Right lung (tissue), 10 donors: ENCODE measurements at places on chromosomes 7 and 10.
A peak's percentile ranks its signal among the peaks of the same experiment; 100 is the strongest.

DNA sequence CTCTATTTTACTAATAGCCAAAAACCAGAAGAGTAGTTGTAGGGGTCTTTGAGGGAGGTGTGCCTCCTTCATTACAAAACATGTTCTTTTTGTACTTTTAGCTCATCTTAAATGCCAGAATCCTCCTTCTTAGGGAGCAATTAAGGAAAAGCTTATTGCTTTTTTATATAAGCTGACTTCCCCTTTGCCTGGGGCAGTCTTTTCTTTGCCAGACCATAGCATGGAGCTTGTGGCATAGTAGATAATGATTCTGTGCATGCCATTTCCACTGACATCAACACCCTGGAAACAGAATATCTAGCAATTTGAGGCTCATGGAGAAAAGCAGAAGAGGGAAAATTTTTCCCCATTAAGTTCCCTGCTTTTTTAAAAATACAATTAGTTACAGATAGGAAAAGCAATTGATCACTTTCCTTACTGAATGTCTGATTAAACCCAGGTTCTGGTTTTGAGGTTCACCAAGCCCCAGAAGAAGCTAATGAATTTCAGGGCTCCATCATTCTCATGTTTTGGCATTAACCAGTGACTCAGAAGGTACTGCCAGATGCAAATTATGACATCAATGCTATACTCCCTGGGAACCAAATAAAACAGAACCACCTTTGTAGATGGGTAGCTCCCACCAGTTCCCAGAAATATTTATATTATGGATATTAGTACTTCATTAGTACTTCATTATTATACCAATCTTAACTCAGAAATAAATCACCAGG lies 410.6 kb downstream of the KCNMA1 start:
- DNase-seq = no peak

- no peak for DNase-seq
These were observed 428.6 kb downstream of the LRMDA start for GRCh38 chr10:75860009-75860408.

GRCh38 chr10:128574581-128575210 lies 448.5 kb upstream of the MKI67 start:
- DNase-seq = no peak

- DNase-seq = no peak
These were observed 98.9 kb upstream of the TARP start for GRCh38 chr7:38372290-38372689.

DNA sequence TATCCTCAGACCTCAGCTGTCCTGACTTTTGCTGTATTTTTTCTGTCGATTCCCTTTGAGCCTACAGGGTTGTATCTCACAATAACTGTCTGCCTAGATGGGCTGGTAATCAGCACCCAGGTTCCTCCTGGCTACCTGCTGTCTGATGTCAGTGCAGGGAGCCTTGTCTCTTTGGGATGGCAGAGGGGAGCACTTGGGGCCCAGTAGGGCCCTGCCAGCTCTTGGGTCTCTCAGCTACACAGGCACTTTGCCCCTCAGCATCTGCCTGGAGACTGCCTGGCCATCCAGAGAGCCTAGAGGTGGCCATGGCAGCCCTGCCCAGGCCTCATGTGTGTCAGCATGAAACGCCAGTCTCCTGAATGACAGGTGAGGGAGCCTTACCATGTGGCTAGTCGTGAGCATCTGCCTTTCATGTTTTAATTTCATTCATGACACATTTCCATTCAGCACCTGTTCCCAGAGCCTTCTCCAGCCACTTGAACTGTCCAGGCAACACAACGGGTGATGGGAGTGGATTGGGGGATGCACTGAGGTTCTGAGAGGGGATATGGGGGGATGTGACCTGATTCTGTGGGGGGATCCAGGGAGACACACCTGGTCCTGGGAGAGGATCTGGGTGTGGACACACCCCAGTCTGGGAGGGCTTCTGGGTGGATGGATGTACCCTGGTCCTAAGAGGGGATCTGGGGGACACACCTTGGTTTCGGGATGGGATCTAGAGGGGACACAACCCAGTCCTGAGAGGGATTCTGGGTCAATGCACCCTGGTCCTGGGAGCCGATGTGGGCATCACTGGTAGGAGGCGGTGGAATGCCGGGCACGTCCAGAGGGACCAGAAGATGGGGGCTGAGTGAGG lies 21.9 kb downstream of the ADCY1 start:
- no peak for DNase-seq

GRCh38 chr10:84511709-84512285 lies 183.4 kb downstream of the CCSER2 start:
- DNase-seq = peak; percentile 63

GRCh38 chr7:23012186-23012585 lies 1.7 kb downstream of the HYCC1 start:
- DNase-seq = no peak

- DNase-seq = no peak
These were observed 112.7 kb downstream of the SND1 start for GRCh38 chr7:127764681-127765080.

DNA sequence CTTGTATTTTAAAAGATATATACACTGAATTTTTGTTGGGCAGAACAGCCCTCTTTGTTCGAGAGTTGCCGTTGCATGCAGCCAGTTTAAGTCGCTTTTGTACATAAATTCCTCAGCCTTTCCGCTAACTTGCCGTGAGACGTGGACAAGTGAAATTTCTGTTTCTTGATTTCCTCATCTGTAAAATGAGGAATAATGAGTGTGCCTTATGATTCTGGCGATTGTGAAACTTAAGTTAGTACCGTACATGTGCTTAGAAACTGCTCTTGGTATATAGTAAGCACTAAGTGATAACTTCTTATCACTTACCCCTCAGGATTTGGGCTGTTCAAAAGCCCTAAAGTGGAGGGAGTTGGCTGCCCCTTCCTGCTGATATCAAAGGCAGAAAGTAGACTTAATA lies 1.4 kb downstream of the CCNJ start:
- peak; percentile 12 for DNase-seq
